ENCODE measurements at places on chromosomes 5 and 9.

GRCh38 chr5:72622170-72622760, 115.1 kb upstream of the ZNF366 start:
- DNase-seq: no peak

DNA sequence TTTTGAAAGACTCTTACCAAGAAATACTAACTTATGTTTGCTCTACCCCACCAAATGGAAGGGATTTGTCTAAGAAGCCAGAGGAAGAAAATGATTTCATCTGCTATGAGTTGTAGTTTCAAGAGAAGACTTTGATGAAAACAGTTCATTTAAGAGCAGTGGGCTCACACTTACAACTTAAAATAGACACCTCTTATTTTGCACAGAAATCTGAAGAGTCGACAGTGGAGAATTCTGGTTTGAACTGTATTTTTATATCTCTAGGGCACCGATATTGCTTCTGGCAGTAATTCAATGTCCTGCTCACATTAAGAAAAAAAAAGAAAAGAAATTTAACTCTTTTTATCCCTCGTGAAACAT, 1.9 kb upstream of the DAB2 start:
- no peak for DNase-seq

- no peak for DNase-seq
These were observed 3.4 kb upstream of the DCTN4 start for GRCh38 chr5:150762211-150762610.

GRCh38 chr5:181111010-181111409, 20.0 kb downstream of the OR2V1 start:
- no peak for DNase-seq

GRCh38 chr5:31962871-31963307, 211.2 kb downstream of the GOLPH3 start:
- DNase-seq: no peak

- DNase-seq: no peak
These were observed 54.4 kb upstream of the EXOC3 start for GRCh38 chr5:388266-389196.

GRCh38 chr5:96391921-96392320, 41.1 kb downstream of the PCSK1 start:
- no peak for DNase-seq

- no peak for DNase-seq
These were observed 21.3 kb upstream of the GBGT1 start for GRCh38 chr9:133184971-133185370.

DNA sequence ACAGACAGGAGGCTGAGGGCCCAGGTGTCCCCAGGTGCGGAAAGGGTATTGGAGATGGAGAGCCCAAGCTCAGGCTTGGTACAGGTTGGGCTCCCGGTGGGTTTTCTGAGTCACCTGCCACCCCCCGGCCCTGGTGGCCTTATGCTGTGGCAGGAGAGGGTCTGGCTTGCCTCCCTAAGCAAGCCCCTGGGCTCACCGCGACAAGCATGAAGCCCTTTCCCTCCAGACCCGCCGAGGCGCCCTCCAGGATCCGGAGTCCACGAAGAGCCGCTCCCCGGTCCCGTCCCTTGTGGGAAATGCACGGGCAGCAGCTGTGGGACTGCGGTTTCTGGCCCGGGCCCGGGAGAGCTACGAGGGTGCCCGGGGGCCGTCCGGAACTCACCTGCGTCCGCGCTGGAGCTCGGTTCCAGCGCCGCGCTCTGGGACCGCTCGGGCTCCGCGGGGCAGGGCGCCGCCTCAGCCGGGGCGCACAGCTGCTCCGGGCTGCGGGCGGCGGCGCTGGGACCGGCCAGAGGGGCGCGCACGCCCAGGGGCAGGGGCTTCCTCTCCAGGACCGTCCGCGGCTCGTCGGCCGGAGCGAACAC, 757 bp downstream of the SAPCD2 start:
- DNase-seq: no peak

DNA sequence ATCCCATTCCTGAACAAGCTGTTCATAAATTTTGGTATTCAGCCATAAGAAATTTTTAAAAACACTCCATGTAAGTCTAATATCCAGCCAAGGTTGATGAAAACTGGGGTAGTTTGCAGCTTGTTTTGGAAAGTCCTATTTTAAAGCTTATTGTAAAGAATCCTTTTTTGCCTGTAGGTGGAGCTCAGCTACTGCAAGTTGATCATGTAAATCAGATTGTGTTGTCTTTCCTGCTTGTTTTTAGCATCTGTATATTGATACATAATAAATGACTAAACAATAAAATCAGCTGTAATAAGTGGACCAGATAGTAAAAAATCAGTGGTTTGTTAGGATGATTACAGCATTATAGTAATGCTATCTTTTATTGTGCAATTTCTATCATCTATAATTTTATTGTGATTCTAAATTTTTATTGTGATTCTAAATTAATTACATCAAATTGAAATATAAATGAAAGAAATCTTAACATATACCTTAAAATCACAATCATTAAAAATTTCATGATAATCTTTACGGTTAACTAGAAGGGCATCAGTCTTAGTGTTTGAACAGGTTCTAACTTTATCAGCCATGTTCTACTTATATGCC, 42.4 kb downstream of the CWC27 start:
- DNase-seq: no peak

GRCh38 chr5:146395193-146395592, 51.9 kb upstream of the TCERG1 start:
- DNase-seq: no peak

DNA sequence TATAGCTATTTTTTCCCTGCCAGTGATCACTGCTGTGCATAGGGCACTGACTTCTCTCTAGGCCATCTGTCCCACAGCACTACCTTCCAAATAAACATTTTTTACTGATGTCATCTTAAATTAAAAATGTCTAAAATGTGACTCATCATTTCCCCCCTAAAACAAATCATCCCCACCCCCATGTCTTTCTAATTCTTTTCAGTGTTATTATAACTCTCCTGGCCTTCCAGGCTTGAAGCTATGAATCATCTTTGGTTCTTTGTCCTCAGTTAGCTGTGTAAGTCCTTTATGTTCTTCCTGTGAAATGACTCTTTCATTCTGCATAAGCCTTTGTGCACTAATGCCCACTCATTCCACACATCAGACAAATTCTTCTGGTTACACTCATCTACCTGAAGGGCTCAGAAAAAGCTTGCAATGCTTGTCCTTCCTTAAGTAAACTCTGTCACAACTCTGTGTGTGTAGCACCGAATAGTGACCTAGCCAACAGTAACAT, 78.1 kb downstream of the CFAP95 start:
- DNase-seq: no peak

DNA sequence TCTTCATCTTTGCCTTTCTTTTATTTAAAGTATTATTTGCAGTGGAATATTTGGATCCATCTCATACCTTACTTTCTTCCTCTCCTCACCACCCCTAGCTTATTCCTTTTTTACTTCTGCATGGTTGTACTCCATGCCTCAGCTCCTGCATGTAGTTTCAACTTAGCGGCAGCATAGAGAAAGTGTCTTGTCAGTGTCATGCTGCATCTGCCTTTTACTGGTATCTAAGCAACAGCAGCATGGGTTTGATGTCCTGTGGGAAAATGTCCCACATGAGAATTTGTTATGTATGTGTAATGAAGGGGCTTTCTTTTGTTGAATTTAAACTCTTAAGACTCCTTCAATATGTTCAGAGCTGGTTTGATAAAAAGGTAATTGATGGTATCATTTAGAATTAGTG, 20.6 kb downstream of the TCERG1 start:
- DNase-seq: no peak

GRCh38 chr5:107661038-107661649, 9.6 kb downstream of the EFNA5 start:
- no peak for DNase-seq

DNA sequence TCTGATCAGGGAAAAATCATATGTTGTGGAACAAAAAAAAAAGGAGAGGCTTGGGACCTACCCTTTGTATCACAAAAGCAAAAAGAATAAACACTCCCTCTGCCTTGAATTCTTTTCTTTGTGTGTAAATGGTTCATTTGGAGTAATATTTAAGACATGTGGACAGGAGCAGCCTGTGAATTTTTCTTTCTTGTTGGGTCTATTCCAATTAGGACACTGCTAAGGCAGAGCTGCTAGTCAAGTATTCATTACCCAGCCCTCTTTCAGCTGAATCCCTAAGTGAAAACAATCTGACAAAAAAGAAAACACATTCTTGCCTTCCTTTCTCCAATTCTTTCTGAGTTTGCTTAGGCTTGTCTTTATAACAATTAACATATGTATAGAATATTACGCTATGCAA, 330.0 kb downstream of the EBF1 start:
- no peak for DNase-seq

- DNase-seq: no peak
These were observed 3.7 kb upstream of the PJA2 start for GRCh38 chr5:109413458-109413857.

- DNase-seq: no peak
These were observed 338.1 kb downstream of the PRELID2 start for GRCh38 chr5:145497052-145497451.

DNA sequence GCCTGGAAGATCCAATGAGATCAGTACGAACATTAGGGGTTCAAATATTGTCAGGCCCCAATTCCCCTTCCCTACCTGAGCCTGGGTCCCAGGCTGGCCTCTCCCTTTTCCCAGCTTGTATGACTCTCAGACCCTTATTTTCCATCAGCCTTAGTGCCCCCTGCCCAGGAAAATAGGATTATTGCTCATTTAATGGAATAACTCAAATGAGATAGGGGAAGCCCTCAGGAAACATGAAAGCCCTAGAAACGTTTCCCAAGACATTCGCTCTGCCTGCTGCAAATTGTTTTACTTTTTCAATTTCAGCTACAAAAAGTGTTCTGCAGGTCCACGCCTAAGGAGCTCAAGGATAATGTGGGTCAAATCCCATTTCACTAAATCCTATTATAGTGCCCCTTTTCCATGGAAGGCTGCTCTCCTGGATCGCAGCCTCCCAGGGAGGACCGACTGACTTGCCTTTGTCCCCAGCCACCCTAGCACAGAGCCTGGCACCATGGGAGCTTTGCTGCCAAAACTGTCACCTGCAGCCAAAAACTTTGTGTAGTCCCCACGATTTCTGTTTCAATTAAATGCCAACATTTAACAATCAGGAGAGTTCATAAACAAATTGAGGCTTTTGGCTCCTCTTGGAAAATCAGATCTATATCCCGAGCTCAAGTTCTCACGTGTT, 46.9 kb downstream of the THOC3 start:
- DNase-seq: no peak

GRCh38 chr9:80188579-80188978, 616.8 kb downstream of the TLE4 start:
- no peak for DNase-seq

DNA sequence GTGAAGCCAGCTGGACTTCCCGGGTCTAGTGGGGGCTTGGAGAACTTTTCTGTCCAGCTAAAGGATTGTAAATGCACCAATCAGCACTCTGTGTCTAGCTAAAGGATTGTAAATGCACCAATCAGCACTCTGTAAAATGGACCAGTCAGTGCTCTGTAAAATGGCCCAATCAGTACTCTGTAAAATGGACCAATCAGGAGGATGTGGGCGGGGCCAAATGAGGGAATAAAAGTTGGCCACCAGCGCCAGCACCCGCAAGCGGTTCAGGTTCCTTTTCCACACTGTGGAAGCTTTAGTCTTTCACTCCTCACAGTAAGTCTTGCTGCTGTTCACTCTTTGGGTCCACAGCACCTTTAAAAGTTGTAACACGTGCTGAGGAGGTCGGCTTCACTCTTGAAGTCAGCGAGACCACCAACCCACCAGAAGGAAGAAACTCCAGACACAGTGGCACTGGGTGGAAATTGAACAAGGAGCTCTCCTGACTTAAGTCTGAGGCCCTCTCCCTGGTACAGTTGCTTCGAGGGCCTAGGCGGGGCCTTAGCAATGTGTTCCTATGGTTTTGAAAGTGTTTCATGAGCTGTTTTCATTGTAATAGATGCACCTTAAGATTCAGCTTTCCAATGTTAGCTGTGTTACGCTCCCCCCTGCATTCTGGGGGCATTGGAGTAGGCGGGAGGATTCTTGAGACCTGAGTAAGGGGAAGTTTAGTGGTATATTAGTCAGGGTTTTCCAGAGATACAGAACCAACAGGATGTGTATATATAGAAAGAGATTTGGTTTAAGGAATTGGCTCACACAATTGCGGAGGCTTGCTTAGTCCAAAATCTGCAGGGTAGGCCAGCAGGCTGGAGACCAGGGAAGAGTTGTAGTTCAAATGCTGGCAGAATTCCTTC, 21.5 kb upstream of the MYO10 start:
- no peak for DNase-seq

DNA sequence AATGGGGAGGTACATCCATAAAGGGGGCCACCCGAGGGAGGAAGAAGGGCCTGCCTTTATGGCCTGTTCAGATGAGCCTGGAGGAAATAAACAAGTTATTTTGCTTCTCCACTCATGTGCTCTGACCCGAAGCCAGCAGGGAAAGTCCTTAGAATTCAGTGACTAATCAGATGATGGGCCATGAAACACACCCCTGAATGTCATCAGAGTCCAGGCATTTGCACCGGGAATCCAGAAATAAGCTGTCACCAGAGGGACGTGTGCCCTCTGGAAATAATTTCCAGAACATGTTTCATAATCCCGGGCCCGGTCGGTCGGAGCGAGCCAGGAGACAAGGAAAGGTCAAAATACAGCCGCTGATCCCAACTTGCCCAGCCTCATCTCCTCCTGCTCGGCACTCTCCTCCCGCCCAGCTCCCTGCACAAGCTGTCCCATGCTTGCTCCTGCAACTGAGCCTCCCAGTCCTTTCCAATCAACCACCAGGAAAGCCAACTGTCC, 73.6 kb upstream of the ZNF622 start:
- DNase-seq: no peak

- DNase-seq: no peak
These were observed 52.9 kb downstream of the MYO10 start for GRCh38 chr5:16883176-16883575.

GRCh38 chr5:126961702-126962101, 68.7 kb downstream of the MARCHF3 start:
- no peak for DNase-seq

DNA sequence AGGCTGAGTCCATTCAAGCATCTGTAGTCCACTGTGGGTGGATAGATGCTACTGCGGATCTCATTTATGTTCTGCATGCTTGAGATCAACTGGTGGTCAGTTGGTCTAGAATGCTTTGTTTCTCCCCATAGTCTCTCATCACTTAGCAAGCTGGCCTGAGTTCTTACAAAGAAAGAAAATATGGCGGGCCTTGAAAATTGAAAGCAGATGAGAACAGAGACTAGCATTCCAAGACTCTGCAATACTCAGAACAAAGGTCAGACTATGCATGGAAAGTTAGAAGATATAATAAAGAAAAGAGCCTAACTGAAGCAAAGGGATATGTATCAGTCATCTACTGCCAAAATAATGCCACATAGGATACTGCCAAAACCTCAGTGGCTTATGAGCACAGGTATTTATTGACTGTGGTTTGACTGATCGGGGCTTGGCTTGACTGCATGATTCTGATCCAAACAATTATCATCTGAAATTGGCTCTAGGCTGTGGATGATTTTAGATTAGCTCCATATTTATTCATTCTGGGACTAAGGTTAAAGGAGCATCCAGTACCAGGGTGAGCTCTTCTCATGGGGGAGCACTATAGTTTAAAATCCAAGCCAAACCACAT, 258.9 kb downstream of the TAF11L14 start:
- DNase-seq: no peak

- DNase-seq: no peak
These were observed 155.1 kb downstream of the BNC2 start for GRCh38 chr9:16715404-16715803.

Data from activated CD8-positive, alpha-beta memory T cell treated with anti-CD3 and anti-CD28 coated beads for 1 hour (primary cell).